Foreskin keratinocyte (primary cell): ENCODE measurements at places on chromosomes 5 and 9. TPM values are rescaled to one million over a fixed set of nuclear protein-coding genes. Genes with fewer than 3 reads are reported as not detected.

Gene MLANA
- not detected in 2 replicates for total RNA-seq

Gene RAD1
- total RNA-seq: 26.1 and 29.1 TPM in 2 replicates

Gene MYORG
- 6.5 and 7.7 TPM in 2 replicates for total RNA-seq

Gene DBH
- not detected in 2 replicates for total RNA-seq

Gene ZNF300
- 10.8 and 11.5 TPM in 2 replicates for total RNA-seq

Gene SPATA31A7
- not detected in 2 replicates for total RNA-seq
